ENCODE measurements at places on chromosomes 1 and 21.

- DNase-seq, result no peak
Measured at GRCh38 chr1:31976401-31976800, 37.3 kb upstream of the KHDRBS1 start.

DNA sequence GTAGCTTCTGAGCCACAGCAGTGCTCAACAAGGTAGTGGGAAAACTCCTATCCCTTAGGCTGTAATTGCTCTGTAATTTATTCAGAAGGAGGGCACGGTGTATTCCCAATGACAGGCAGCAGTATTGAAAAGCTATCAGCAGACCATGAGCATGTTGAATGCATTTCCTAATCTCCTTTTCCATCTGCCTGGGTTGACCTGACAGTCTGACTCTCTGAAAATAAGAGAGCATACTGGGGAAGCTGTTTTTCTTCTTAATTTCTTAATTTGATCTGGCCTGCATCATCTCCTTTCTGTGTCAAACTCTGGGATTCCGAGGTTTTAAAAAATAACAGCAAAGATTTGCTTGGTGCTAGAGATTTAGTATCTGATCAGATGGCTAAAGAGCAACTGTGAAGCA, 88.1 kb upstream of the SLC35F3 start:
- no peak for DNase-seq

GRCh38 chr1:87167157-87167789, 161.4 kb upstream of the LMO4 start:
- DNase-seq, result no peak

GRCh38 chr1:64956010-64956640, 10.2 kb downstream of the JAK1 start:
- no peak for DNase-seq

DNA sequence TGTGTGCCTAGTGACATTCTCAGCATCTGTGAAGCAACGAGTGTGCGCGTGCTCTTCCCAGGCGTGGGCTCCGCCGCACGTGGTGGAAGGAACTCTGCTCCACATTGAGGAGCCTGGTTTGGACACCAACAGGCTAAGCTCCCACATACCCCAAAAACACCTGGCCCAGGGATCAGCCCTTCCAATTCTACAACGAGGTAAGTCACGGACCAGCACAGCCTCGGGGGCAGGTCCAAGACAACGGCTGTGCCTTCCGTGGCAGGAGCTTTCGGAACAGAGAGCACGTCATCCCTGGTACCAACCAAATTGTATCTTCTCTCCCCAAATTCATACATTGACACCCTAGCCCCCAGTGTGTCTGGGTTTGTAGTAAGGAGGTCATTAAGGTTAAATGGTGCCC, 27.2 kb upstream of the PDE9A start:
- DNase-seq, result no peak

DNA sequence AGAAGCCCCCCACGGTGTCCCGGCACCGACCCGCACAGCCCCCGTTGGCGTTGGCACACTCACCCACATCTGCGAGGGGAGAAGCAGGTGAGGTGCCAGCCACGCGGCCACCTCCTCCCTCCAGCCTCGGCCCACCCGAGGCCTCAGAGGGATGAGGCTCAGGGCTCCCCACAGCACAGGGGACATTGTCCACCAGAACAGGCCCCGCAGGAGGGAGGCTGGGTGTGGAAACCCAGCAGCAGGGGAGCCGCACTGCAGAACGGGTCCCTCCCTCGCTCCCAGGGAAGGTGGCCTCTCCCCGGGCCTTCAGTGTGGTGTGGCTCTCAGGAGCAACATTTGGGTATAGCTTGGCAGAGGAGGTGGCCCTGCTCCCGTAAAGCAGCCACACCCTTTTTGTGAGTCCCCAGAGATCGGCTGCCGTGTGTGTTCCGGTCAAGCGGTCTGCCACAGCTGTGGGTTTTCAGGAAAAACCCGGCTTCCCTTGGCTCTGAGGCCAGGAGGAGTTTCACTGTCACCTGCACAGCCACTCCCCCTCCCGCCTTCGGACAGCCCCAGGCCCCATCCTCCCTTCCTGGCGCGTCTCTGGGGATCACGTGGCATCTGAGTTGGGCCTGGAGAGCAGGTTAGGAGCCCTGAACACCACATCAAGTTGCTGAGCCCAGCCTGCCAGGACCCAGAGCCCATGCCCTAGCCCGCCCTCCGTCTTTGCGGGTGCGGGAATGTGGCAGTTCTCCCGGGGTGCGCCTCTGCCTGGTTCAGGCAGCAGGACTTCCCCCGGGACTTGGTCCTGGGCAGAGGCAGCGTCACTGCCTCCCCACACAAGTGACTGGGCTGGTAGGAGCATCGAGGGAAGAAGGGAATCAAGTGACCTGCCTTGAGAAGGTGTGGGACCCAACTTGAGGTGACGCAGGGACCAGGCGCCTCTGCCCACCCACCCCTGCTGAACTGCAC, 64.0 kb downstream of the MEGF6 start:
- no peak for DNase-seq

GRCh38 chr1:189686288-189686687, 791.4 kb downstream of the BRINP3 start:
- DNase-seq, result no peak

DNA sequence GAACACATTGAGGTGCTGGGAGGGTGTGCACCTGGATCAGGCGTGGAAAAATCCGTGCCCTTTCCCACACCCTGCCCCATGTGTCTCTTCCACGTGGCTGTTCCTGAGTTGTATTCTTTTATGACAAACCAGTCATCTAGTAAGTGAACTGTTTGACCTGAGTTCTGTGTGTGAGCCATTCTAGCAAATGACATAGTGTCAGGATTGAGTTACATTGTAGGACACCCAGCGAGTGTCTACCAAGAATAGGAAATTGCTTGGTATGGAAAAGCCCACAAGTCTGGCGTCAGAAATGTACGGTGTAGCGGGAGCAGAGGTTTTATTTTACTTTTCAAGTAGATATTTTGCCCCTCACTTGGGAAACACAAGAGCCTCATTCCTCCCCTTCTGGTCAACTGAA, 1.2 kb upstream of the MRAP start:
- DNase-seq, result no peak

DNA sequence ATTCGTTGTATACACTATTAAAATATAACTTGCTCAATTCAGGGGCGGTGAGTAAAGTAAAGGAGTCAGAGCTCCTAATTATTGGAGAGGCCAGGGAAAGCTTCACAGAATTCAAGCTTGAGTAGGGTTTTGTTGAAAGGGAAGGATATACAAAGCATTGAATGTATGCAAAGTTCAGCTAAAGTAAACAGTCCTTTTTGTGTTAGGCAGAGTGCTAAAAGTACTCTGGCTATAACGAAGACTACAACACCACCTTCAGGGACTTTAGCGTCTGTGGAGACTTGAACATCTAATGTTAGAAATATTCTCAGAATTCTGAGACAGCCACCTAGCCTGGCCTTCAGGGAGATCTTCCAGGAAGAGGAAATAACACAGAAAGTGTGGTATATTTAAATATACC, 1.1 kb downstream of the FALEC start:
- no peak for DNase-seq

DNA sequence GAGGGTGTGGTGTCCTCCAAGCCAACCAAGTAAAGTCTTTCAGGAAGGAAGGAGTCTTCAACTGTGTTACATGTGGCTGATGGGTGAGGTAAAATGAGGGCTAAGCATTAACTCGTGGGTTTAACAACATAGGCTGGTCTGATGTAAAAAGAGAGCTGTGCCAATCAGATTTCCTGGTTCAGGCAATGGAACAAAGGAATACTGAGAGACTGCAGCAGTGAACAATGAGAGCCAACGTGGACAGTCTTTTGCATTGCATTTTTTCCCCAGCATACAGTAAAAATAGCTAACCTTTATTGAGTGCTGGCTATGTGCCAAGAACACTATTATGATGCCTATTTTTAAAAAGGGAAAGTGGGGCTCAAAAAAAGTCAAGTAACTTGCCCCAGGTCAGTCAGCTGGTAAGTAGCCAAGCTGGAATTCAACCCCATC, 31.1 kb downstream of the DLGAP3 start:
- DNase-seq, result no peak

GRCh38 chr1:167587342-167587741, 33.8 kb upstream of the CREG1 start:
- no peak for DNase-seq

- DNase-seq, result no peak
Measured at GRCh38 chr1:245458761-245459174, 304.0 kb downstream of the KIF26B start.

DNA sequence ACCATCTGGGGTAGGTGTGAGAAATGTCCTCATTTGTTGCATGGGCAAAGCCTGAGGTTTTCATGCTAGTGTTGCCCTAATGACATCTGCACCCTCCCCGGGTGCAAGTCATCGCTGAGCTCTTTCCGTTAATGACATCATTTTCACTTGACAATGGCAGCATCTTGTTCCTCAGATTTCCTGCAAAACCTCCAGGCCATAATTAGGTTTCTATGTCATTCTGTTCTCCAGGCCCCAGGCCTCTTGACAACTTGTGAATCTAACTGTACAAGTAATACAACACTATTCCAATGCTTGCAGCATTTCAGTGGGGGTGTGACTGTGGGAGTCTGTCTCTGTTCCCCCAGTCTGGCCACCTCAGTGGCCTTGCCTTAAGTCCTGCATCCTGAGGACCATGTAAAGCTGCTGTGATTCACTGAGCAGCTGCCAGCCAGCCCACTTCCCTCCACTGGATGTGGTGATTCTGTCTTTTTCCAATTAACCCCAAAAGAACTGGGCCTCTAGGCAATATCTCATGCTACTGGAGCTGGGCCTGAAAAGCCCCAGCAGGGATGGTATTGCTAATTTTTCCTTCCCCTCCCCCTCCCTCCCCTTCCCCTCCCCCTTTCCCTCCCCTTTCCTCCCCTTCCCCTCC, 22.8 kb downstream of the RAB7B start:
- DNase-seq, result no peak

- no peak for DNase-seq
Measured at GRCh38 chr21:18178509-18178908, 66.1 kb upstream of the CHODL start.

- DNase-seq, result no peak
Measured at GRCh38 chr1:89761901-89762300, 58.9 kb upstream of the LRRC8D start.

DNA sequence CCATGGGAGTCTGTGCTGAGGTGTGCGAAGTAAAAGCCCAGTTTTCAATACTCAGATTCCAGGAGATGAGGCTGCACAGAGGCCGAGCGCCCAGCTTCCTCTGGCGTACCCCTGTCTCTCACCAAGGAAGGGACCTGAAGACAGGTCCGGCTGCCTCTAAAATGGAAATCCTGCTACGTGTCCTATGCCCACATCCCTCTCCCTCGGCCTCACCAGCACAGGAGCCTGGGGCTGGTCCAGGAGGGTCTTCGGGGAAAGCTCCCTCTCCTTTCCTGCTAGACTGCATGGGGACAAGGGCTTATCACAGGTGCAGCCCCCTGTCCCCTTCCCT, 392 bp downstream of the MRPL55 start:
- no peak for DNase-seq

GRCh38 chr1:37020653-37021277, 13.6 kb downstream of the GRIK3 start:
- no peak for DNase-seq

DNA sequence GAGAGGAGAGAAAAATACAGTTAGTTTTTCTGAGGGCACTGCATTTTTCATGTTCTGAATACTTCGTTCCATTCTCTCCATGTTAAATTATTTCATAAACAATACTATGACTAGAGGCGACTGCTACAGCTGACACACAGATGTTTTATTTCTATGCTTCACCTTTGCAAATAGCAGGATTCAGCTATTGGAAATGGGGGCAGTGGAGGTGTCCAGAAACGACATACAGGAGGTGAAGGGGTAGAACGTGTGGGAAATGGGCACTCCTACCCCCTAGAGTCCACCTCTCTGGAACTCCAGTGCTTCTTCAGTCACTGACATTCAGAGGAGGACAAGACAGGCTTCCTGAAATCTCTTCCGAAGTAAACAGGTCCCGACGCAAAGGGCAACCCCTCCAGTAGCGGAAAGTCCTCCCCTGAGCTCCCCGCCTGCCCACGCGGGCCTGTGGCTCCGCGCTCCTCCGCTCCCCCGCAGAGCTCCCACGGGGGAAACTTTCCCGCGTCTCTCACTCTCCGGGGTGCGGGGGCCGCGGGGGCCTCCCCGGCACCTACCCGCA, 480 bp downstream of the DPYD start:
- DNase-seq, result no peak

- DNase-seq, result no peak
Measured at GRCh38 chr1:12078938-12079861, 16.1 kb downstream of the TNFRSF8 start.

- no peak for DNase-seq
Measured at GRCh38 chr1:30773722-30774358, 16.3 kb upstream of the LAPTM5 start.

GRCh38 chr1:192763756-192764155, 45.1 kb upstream of the RGS2 start:
- no peak for DNase-seq

DNA sequence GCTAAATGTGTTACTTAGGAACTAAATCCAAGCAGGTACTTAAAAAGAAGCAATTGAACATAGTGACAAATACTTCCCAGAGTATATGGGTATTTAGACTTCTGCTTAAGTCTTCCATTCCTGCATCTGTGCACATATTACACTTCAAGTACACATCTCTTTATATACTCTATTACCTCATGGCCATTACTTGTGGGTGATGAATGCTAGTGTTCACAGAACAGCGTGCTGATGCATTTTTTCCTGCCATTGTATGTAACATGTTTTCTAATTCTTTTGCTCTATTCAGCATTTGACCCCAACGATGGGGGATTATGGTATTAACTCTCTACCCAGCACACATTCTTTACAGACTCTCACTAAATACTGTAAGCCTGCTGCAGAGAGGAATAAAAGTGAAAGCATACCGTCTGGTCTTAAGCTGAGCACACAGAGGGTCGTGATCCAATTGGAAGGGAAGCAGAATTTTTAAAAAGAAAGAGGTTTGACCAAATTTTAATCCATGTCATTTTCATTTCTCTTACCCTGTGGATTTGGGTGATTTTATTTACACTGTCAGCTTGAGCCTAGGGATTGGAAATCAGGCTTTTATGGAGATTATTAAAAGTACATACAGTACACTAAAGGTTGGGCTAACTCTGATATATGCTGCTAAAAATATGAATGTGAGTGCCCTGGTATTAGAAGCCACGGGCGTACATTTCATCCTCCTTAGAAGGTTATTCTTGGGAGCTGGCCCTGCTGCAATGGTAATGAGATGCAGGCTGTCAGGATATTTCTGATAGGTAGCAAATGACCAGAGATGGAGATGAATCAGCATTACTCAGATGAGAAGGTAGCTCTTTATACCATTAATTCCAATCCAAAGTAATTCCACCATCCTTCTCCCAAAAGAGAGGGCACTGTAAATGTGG, 95.5 kb upstream of the PROX1 start:
- no peak for DNase-seq

DNA sequence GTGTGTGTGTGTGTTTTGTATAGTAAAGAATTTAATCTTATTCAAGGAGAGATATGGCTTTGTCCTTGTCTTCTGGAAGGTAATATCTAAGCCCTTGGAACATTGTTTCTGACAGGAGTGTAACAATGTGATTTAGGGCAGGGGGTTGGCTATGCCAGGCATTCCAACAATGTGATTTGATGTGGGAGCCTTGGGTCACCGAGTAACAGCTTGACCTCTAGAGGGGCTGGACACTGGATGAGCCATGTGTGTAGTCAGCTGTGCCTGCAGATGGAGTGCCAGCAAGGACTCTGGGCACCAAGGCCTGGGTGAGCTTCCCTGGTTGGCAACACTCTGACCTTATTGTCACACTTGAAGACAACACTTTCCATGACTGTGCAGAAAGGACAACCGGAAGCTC, 336.1 kb upstream of the ZP4 start:
- no peak for DNase-seq

All from NCI-H2029 (cell line).